ENCODE measurements at places on chromosomes 5 and 9.

- DNase-seq, result peak; percentile 43
Measured at GRCh38 chr9:3385871-3386270, 139.9 kb downstream of the RFX3 start.

DNA sequence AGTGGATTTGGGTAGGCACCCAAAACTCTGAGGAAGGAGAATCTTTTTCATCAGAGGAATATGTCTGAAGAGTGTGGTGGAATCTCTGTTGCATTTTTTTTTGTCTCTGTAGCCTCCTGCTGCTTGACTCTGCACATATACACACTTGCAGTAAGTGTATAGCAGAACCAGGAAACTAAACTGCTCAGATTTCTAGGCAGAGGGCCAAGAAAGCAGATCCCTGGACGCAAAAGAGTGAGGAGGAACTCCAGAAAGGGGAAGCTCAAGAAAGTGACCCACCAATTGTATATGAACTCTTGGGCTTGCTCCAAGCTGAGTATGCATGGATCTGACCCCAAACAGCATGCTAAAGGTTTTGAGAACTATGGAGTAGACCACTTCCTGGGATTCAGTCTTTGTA, 181.8 kb downstream of the GADD45G start:
- DNase-seq, result no peak

DNA sequence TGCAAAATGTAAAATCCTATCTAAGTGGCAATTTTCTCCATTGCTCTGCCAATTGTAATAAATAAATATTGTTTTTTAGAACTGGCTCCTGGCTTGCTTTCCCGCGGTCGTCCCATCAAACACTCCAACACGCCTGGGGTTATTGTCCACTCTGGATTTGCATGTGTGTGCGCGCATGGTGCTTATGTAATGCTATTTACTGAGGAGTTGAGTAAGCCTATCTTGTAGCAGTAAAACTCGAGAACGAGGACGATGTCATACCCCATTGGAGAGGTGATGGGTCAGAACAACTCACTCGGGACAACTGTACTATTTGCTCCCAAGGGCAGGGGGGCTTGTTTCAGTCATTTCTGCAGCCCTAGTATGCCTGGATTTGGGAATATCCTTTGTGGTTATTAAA, 220.9 kb downstream of the PAX5 start:
- DNase-seq, result no peak

DNA sequence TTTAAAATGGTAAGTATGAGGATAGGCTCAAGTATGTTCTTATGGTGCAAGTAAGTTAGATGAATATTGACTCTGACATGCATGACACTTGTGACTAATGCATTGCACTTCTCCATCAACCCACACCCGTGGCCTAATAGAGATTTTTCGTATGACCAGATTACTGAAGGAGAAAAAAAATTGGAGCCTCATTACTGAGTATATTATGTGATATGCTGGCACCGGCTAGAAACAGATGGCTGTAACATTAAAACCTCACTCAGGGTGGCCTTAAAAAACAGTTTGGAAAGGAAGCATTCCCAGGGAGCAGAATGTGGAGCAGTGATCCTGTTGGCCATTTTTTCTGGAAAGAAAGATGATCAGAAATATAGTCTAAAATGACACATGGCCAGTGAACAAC, 766.4 kb downstream of the PRELID2 start:
- DNase-seq, result no peak

DNA sequence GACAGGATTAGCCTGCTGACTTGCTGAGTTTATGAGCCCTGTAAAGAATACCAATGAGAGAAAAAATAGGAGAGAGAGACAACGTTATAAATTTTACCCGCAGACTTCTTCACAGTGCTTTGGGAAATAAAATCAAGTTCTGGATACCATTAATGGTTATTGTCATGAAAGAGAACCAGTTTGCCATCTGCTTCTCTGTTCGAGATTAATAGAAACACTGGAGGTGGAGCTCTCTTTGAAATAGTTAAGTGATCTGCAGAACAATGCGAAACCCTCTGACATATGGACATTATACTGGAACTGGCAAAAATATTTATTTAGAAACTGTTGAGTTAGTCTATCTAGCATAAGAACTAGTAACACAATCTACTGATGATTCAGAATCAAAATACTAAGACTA, 500.7 kb downstream of the CDH12 start:
- DNase-seq, result no peak

- DNase-seq, result peak; percentile 57
Measured at GRCh38 chr5:39164016-39164415, 55.3 kb downstream of the FYB1 start.

DNA sequence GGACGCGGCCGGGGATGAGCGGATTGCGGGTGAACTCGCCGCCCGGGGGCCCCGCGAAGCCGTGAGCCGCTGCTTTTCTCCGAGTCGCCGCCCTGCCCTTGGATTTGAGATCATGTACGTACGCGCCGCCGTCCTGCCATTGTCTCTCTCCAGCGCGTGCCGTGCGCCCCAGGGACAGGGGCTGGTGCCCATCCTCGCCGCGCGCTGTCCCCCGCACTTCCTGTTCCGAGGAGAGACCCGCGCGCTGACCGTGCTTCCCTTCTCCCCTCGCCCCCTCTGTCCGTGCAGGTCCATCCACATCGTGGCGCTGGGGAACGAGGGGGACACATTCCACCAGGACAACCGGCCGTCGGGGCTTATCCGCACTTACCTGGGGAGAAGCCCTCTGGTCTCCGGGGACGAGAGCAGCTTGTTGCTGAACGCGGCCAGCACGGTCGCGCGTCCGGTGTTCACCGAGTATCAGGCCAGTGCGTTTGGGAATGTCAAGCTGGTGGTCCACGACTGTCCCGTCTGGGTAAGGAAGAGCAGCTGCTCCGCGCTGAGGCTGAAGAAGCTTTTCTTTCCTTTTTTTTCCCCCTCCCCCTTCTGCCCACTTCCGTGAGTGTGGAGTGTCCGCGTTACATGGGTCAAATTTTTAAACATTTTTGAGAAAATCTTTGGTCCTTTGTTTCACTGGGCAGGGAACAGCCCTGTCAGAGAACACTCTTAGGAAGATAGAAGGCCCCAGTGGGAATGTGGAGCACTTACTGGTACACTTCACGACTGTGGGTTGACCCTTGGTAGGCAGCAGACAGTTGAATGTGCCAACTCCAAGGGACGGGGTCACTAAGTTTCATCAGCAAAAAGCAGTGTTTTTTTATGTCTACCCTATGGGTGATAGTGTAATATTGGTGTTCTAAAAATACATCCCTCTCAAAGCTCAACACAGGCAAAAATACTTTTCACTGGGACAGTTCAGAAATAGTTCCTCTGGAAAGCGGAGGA, 727 bp downstream of the RHOBTB3 start:
- DNase-seq, result no peak

GRCh38 chr5:98791001-98791519, 17.6 kb downstream of the RGMB start:
- no peak for DNase-seq

DNA sequence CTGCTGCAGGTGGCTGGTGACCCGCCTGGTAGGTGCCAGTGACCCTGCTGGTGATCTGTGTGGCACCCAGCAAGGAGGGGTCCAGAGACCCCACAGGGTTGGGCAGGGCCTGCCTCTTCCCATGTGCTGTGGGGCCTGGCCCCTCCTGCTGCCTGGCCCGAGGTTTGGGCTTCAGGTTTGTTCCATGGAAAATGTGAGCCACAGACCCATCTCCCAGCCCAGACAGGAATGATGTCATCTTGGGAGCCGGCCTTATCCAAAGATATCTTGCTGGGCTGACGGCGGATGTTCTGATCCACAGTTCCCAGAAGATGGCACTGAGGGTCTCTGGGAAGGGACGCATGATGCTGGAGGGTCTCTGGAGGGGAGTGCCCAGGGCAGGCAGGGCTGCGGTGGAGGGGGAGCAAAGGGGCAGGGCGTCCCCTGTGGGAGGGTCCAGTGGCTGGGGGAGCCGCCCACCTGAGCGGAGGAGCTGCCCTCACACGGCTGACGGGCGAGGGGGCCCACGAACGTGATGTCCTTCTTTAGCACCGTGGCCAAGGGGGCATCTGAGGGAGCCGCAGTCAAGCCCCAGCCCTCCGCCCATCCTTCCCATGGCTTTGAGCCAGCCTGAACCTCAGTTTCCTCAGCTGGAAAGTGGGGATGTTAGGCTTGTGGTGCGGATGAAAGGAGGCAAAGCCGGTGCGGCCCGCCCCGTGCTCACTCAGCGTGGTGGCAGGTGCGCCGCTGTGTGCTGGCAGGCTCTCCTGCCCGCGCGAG, 68.1 kb downstream of the COL5A1 start:
- DNase-seq, result no peak

GRCh38 chr5:64516216-64516615, 10.4 kb downstream of the RGS7BP start:
- DNase-seq, result no peak

GRCh38 chr9:86324308-86324707, 29.9 kb downstream of the TUT7 start:
- DNase-seq, result no peak

- DNase-seq, result no peak
Measured at GRCh38 chr9:129201866-129202265, 23.8 kb upstream of the IER5L start.

- DNase-seq, result no peak
Measured at GRCh38 chr5:174425271-174425963, 299.0 kb upstream of the MSX2 start.

- no peak for DNase-seq
Measured at GRCh38 chr5:113162770-113163169, 186.2 kb downstream of the DCP2 start.

DNA sequence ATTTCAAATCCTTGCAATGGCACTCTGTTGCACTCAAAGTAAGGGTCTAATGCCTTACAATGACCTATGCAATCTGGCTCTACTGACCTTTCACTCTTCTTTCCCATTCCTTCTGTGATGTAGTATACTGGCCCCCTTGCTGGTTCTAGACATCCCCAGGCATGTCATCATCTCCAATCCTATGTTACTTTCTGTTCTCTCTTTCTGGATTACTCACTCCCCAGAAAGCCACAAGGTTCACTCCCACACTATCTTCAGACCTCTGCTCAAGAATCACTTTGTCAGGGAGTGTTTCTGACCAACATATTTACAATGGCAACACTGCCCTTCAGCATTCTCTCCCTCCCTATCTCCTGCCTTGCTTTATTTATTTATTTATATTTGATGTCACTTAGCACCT, 802.2 kb upstream of the WWC1 start:
- no peak for DNase-seq

DNA sequence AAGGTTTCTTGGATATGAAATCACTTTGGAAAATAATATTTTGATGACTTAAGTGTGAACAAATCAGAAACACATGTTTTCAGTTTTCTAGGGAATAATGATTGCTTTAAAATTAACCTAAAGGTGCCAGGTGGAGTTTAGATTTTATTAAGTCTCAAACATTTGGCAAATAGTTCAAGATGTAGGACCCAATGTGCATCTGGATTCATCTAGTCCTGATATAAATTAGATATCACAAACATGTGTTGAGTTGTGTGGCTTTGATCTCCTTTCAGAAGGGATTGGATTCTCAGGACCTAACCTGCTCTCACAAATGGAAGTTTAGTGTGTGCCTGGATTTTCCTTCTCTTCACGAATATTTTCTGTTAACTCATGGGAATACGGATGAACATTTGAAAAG, 291.4 kb upstream of the ISL1 start:
- no peak for DNase-seq

GRCh38 chr5:138849439-138849838, 25.7 kb downstream of the LRRTM2 start:
- DNase-seq, result no peak

GRCh38 chr9:115945009-115945431, 208.6 kb upstream of the PAPPA start:
- no peak for DNase-seq

GRCh38 chr9:105171589-105171988, 72.9 kb upstream of the SLC44A1 start:
- no peak for DNase-seq

- DNase-seq, result no peak
Measured at GRCh38 chr5:72597456-72597948, 90.3 kb upstream of the ZNF366 start.

DNA sequence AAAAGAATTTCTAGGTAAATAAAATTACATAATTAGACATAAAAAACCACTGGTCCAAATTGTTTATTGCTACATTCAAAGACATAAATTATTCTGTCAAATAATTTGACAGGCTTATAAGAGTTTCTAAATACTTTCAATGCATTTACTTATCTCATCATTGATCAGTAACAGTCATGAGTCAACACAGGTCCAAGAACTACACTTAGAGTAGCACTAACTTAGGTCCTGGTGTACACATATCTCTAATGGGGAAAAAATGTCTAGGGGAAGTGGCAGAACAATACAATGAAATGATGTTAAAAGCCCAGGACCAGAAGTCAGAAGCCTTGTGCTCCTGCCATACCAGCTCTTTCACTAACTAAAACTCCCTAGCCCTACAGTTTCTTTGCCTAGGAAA, 96.5 kb upstream of the SLCO6A1 start:
- DNase-seq, result no peak

- DNase-seq, result no peak
Measured at GRCh38 chr5:149475777-149476176, 75.5 kb downstream of the CSNK1A1 start.

- DNase-seq, result no peak
Measured at GRCh38 chr5:142529626-142530278, 156.1 kb downstream of the FGF1 start.

- no peak for DNase-seq
Measured at GRCh38 chr5:140565024-140565779, 574 bp downstream of the SLC35A4 start.

DNA sequence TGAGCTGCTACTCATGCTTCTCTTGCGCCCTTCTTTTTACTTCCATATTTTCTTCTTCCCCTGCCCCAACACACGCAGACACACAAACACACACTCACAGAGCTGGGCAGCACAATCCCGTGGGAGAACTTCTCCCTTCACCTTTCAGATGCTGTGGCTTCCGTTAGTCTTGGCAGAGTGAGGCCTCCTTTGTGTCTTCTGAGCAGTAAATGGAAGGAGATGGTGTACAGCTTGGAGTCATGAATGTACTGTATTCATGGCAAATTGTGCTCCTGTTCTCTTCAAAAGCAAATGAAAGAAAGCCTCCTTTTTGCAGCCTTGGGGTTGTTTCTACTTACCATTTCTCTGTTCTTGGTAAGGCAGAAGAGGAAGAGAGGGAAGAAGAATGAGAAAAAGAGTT, 456.6 kb upstream of the TLE4 start:
- no peak for DNase-seq

DNA sequence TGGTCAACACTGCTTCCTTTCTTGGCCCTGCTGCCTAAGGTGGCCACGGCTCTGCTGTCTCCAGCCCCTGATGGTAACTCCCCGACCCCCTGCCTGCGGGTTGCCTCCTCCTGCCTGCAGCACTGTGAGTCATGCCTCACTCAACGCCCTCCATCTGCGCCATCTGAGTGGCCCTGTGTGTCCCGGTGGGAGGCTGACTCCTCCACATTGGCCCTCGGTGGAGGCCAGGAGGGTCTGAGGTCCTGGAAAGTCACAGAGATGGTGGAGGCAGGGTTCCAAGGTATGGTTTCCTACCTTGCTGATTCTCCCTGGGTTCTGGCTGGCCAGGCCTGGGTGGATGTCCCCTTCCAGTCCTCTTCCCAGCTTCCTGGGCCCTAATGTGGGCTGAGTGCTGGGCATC, 64.5 kb upstream of the ADAMTS2 start:
- no peak for DNase-seq

GRCh38 chr5:174167080-174167910, 121.8 kb downstream of the NSG2 start:
- DNase-seq, result no peak

Data from CD4-positive, alpha-beta T cell treated with Interleukin-4 for 4 hours (primary cell).